Hippocampal formation (tissue), 2 donors: ENCODE measurements at places on chromosomes 7 and 10.

GRCh38 chr10:14728346-14728745 is 46.4 kb downstream of the FAM107B start:
- DNase-seq, result no peak

DNA sequence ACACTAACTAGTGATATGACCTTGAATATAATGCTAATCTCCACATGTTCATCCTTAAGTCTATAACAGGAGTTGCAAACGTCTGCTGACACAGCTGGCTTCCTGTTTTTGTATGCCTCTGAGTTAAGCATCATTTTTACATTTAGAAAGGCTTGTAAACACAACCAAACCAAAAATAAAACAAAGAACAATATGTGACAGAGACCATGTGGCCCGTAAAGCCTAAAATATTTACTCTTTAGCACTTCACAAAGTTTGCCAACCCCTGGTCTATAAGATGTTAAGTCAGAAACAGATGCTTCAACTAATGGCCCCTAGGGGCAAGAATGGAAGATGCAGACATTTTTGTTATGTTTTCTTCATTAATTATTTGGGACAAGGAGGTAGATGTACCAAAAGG is 109.3 kb downstream of the CPEB3 start:
- no peak for DNase-seq

DNA sequence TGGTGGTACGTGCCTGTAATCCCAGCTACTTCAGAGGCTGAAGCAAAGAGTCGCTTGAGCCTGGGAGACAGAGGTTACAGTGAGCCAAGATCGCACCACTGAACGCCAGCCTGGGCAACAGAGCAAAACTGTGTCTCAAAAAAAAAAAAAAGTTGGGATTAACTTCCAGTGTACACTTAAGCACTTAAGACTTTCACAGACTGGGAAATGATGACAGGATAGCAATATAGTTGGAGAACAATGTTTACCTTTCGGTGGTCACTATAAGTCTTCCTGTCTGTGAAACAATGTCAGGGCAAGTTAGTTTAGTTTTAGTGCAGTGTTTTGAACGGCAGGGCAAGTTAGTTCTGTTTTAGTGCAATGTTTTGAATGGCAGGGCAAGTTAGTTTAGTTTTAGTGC is 130.2 kb downstream of the TPST1 start:
- DNase-seq, result no peak

DNA sequence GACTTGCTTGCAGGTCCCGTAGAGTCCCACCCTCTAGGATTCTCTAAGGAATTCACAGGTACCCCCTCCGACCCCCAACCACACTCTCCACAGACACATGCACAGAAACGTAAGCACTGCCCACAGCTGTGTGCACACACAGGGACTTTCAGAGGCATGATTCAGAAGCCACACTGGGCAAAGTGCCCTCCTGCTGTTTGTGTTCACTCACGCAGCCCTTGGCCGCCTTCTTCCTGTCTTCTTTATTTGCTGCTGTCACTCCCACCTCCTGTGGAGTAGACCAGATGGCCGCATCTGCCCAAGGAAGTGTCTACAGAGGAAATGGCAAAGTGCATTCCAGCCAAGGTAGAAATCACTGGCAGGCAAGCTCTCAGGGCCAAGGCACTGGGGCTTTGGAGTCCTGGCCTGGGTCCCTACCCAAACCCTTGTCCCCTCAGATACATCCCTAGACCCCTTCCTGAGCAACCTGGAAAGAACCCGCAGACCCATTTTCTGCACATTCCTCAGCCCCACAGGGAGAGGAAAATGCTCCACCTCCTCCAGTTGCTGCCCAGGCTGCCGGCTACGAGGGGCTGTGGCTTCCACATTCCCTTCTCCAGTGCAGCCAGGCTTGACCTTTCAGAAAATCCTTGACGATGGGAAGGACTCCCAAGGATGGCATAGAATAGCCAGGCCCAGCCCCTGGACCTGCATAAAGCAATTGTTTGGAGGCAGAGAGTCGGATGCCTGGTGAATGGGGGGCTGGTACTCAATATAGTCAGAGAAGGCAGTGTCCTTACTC is 21.6 kb upstream of the GIMAP8 start:
- no peak for DNase-seq

DNA sequence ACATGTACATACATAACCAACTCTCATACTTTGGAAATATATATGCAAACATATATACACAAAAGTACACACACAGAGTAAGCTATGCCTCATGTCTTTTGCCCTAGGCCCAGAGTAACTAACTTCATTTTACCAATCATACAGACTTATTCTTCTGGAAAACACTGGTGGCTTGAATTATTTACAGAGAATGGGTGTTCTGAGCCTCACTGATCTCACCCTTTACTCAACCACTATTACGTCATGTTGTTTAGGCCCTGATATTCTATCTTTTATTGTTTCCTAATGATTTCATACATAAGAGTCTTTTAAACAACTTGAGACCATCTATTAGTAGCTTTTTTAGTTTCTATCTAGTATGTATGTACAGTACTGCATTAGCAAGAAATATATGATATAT is 43.0 kb downstream of the ANK3 start:
- DNase-seq, result no peak

GRCh38 chr10:44051091-44051490 is 333.8 kb downstream of the CXCL12 start:
- DNase-seq, result no peak

DNA sequence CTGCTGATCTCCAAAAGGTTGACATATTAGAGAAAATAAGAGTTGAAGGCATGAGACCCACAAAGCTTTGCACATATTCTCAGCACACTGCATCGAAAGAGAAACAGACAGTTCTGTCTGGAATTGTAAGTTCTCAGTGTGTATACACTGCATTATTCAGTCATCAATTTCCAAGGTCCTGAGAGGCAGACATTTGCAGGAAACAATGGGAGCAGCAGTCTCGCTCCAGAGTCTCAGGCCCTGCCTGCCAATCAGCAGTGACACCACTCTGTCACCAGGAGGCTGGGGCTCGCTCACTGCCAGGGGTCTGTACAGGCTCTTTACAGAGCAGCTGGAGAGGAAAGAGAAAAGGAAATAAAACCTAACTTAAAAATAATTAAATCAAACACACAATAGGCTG is 36.3 kb downstream of the JAZF1 start:
- peak; percentile 29 for DNase-seq

GRCh38 chr10:11095374-11095801 is 77.7 kb downstream of the CELF2 start:
- DNase-seq, result no peak

DNA sequence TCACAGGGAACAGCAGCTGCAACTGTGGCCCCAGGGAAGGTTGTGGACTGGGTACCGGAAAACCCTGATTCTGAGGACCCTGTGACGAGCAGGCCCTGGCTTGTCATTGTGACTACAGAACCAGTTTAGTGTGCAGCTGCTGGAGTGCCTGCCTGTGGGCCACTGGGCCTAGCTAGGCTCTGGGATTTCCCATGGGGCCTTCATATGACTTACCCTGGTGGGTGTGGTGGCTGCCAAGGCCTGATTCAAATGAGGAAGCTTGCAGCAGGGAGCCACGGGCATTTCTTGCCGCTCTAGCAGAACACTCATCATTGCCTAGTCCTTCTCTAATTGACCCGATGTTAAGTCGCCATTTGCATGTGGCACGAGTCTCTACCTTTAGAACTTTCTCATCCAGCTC is 14.7 kb upstream of the CAMK2G start:
- DNase-seq, result no peak

GRCh38 chr10:125137601-125138438 is 22.5 kb downstream of the CTBP2 start:
- DNase-seq, result no peak

GRCh38 chr7:13551503-13551902 is 438.0 kb downstream of the ETV1 start:
- no peak for DNase-seq

- DNase-seq, result no peak
These were observed 15.9 kb downstream of the RNF133 start for GRCh38 chr7:122682815-122683550.

DNA sequence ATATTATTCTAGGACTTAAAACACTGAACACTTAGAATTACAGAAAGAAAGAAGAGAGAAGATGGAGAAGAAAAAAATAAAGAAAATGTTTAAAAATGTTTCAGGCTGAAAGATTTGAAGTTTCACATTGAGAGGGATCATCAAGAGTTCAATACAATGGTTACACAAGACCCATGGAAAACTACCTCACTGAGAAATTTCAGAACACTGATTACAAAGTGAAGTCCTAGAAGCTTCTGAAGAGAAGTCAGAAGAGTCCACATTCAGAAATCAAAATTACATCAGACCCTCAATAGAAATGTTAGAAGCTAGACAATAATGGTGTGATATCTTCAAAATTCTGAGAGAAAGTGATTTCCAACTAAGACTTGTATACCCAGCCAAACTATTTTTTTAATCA is 196.1 kb downstream of the MACC1 start:
- no peak for DNase-seq

GRCh38 chr7:120320218-120320961 is 47.4 kb downstream of the KCND2 start:
- no peak for DNase-seq

DNA sequence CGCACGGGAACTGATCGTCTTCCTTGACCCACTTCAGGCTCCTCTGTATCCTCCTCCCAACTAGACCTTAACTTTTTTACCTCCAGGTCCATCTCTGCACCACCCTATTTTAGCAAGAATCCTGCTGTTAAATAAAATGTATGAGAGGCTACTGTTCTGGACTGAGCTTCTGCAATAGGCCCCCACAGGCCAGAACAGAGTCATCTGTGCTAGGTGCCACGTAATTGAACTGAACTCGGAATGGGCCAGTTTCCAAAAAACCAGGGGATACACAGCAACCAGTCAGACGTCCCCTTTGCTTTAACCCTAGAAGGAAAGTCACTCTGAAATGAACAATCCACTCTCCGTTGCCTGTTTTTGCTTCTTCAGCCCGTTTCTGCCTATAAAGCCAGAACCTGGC is 71.3 kb downstream of the CHST15 start:
- no peak for DNase-seq

GRCh38 chr10:28302012-28302637 is 739 bp downstream of the MPP7 start:
- no peak for DNase-seq
